Cerebellum (tissue), 4 donors: ENCODE measurements at places on chromosomes 6 and 20. TPM values are rescaled to one million over a fixed set of nuclear protein-coding genes. Genes with fewer than 3 reads are reported as not detected.

MRAP2 gene
- total RNA-seq = 15.8 TPM

GNL1 gene
- total RNA-seq = 33.2 TPM

DNA sequence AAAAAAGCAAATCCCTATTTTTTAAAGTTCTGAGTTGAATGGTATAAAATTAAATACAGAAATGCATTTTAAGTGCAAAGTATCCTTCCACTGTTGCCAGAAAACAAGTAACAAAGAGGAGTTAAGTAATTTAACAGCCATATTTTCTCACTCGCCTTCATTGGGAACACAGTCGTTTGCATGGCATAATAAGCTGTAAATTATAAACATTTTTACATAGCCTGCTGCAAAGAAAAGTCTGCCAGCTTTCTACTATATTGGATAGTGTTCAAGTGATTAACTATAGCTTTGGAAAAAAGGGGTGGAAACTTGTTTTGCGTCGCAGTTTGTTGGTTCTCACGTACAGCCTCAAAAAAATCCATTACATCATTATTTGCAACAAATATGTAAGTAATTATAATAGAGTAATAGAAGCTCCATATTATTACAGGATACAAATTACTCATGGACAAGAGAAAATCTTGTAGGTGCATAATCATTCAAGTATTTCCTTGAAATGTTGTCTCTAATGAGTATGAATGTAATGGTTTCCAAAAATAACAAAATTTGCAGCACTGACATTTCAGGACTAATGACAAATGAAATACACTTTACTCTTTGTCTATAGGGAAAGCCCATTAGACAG lies 139.3 kb downstream of the PDSS2 start:
- no peak for DNase-seq

GRCh38 chr20:54398814-54399213 lies 76.6 kb upstream of the DOK5 start:
- no peak for DNase-seq

DNA sequence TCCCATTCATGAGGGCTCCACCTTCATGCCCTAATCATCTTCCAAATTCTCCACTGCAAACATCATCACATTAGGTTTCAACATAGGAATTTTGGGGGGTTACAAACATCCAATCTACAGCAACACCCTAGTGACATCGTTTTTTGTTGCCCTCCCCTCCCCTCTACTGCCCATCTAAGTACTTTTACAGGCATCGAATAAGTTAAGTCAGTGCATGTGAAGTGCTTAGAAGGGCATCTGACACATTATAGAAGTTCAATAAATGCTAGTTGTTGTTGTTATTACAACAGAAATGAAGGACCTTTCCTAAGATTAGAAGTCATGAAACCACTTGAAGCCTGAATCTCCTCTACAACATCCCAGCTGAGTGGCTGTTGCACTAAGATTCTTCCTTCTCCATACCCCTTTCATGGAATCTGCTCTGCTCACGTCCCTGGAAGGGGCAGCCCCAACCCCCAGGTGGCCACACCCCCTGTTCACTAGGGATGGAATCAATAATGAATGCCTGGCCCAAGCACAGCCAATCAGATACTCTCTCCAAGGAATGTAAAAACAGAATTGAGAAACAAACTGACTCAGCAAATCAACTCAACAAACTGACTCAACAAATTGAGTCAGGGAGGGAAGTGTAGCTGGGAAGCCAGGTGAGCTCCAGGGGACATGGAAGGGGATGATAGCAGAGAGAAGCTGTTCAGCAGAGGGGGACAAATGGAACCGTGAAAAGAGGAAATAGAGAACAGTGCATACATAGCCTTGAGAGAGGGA lies 3.9 kb upstream of the LRP11 start:
- no peak for DNase-seq

GGT7 gene
- total RNA-seq = 19.3 TPM

- no peak for DNase-seq
These were observed 26.9 kb upstream of the MRPS18A start for GRCh38 chr6:43714311-43715055.

DNA sequence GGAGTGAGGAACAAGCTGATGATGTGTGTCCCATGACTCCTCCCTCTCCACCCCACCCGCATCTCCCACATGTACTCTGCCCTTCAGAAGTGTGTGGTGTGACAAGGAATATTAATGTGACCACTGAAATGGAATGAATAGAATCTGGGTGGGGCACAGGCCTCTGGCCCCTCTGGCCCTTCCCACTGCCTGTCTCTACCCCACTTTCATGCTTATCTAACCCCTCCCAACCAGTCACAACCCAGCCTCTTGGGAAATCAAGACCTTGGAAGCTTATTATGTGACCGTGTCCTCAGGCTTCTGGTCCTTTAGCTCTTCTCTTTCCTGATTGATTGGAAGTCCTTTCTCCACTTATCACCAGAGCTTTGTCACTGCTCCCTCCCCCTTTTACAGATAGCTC lies 312.2 kb upstream of the SOX4 start:
- no peak for DNase-seq

GRCh38 chr6:55239099-55239498 lies 64.8 kb downstream of the HCRTR2 start:
- no peak for DNase-seq

PACSIN1 gene
- 4.3 TPM for total RNA-seq

RAET1E gene
- total RNA-seq = not detected

GRCh38 chr6:104548297-104548696 lies 311.4 kb downstream of the HACE1 start:
- no peak for DNase-seq

SIGLEC1 gene
- total RNA-seq = 0.82 TPM

DNA sequence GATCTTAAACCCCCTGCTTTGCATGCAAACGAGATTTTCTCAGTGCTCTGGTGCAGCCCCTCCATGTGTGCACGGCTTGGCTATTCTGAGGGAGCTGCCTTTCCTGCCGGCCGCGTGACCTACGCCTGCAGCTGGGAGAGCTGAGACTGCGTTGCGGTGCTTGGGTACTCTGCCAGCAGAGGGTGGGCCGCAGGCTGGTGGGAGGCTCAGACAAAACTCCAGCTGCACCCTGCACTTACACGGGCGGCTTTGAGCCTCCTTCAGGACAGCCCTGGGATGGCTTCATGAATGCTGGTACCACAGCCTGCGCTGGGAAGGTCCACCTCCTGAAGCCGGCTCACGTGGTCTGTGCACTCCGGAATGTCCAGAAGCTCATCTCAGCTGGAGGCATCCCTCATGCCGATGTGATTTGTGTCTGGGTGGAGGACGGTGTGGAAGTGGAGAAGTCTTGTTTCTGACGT lies 223.7 kb downstream of the DLL1 start:
- peak; percentile 84 for DNase-seq

GRCh38 chr20:8932192-8933165 lies 136.4 kb upstream of the PLCB4 start:
- no peak for DNase-seq

- DNase-seq = no peak
These were observed 16.6 kb downstream of the CTCFL start for GRCh38 chr20:57508381-57508780.

AGER gene
- total RNA-seq = 0.54 TPM

SLC25A27 gene
- 49.0 TPM for total RNA-seq

GRCh38 chr6:52115145-52115741 lies 27.8 kb upstream of the PKHD1 start:
- DNase-seq = no peak

GRCh38 chr6:105259913-105260889 lies 80.4 kb upstream of the POPDC3 start:
- no peak for DNase-seq

TP53TG5 gene
- not detected for total RNA-seq

DNA sequence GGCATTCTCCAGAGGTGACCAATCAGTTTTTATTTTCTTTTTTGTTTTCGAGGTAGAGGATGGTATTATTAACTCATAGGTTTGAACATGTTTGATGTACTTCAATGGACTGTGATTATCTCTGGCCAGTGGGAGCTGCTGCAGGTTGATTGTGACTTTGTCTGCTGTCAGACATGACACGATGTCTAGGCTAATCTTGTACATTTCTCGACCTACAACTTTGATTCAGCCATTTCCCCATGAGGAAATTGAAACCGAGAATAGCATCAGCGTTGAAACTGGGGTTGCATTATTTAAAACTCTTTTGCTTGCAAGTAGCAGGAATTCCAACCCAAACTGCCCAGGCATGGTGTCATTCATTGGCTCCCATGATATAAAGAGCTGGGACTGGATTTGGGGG lies 218.9 kb downstream of the CDH26 start:
- DNase-seq = no peak

DNA sequence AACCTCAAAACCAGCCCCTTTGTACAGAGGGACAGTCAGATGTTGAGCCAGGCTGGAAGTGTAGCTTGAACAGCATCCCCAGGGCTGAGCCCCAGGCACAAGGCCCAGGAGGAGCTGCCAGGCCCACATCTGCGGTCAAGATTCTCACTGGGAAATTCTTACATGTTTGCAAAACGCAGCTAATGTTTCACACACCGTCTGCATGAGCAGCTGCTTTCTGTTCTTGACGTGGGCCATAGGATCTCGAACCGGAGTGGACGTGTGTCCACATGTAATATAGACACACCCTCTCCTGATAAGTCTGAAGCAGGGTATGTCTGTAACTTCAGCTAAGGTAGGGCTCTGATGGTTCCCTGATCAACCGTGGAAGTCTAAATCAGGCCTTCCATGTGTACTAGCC lies 41.3 kb upstream of the TRAF3IP2 start:
- DNase-seq = no peak

GRCh38 chr6:94570581-94570980 lies 1006.8 kb upstream of the MANEA start:
- DNase-seq = no peak

GRCh38 chr6:33443619-33444504 lies 10.5 kb upstream of the ZBTB9 start:
- no peak for DNase-seq

DNA sequence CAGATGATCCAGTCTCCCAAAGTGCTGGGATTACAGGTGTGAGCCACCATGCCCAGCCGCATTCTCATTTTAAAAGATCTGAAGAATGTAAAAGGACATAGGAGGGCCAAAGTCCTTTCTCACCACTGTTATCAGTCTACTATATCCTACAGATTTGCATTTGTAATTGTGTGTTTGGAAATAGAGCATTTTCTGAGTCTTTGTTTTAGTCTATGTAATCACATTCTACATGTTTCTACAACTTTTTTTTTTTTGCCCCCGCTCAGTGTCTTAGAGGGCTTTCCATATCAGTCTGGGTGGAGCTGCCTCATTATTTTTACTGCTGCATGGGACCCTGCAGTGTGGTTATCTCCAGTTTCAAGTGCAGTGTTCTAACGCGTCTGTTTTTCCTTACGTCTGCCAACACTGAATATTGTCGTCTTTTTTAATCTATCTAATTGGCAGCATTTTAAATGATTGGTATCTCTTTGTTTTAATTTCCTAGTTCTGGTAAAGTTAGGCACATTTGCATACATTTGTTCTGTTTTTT lies 7.8 kb downstream of the CUL9 start:
- no peak for DNase-seq

DNA sequence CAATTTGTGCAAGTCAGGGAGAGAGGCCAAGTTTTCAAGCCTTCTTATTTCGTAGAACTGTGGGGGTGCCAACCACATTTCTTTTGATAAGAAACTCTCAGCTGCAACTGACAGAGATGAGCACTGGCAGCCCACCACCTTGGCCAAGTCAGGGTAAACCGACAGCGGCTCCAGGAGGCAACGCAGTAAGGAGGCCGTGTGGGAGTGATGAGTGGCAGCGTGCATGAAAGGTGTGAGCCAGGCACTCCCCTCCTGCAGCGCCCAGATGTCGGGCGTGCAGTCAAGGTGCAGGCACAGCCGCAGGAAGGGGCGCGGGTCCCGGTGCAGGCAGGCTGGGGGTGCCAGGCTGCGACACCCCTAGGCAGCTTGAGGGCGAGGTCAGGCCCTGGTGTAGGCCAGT lies 49.2 kb upstream of the HDAC2 start:
- no peak for DNase-seq

DNA sequence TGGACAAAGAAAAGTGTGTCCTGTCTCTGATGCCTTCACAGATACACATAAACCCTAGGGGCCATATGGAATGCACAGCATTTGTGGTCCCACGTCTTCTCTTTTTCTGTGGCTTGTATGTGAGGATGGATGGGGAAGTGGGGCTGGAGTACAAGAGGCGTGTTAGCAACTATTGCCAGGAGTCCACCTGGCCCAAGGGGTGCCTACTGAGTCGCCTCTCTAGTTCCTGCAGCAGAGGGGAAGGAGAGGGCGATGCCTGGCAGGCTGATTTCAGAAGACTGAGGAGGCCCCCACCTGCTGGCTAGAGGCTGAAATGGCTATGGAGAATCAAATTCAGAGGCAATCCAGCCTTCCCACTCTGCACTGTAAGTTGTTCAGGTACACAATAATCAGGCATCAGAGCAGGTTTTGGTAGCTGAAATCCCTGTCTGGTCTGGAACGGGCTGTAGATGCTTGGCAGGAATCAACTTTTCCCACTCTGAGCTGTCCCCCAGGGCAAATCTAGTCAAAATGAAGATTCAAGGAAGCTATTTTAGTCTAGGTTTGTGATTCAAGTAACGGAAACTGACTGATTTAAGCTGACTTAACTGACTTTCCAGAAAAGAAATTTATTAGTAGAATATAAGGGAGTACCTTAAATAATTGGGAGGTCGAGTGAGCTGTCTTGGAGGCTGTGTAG lies 14.9 kb upstream of the PPARD start:
- no peak for DNase-seq

- no peak for DNase-seq
These were observed 127.8 kb downstream of the GJA1 start for GRCh38 chr6:121563286-121563685.

DNA sequence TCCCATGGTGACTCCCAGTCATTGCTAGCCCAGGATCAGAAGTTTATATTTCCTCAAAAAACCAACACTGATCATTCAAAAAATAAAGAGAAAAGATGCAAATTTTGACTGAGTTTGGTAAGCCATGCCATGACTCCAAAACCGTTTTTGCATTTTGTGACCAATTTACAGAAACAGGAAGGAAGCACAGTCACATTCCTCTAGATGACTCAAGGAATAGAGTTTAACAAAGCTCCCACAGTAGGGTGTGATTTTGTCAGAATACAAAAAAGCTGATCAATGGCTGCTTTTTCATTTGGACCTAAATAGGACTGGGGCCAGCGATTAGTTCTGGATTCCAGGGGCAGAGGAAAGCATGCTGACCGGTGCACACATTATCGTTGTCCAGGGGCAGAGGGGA lies 179.4 kb upstream of the AFDN start:
- DNase-seq = no peak

- no peak for DNase-seq
These were observed 708.4 kb upstream of the EPHA7 start for GRCh38 chr6:94127716-94128115.
